Activated gamma-delta T cell treated with anti-CD3 and anti-CD28 coated beads, Interleukin-2, amount 50 U/mL, for 16 hours (primary cell): ENCODE measurements at places on chromosomes 11 and 22.

- no peak for DNase-seq
Measured at GRCh38 chr11:120908461-120909181, 115.3 kb upstream of the TBCEL start.

DNA sequence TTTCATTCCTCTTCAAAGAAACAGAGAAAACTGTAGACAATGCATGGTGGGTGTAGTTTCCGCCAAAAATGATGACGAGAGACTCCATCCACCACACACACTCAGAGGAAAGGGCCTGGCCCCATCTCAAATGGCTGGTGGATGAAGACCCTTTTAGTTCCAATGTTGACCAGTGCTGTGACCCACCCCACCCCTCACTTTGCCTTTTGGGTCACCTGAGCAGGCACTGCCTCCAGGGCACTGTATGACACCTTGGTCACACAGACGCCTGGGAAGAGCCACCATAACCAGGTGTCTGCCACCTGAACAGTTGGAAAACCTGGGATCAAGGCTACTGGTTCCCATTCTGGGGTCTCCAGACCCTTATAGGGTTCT is 121.3 kb downstream of the MPPED1 start:
- no peak for DNase-seq

DNA sequence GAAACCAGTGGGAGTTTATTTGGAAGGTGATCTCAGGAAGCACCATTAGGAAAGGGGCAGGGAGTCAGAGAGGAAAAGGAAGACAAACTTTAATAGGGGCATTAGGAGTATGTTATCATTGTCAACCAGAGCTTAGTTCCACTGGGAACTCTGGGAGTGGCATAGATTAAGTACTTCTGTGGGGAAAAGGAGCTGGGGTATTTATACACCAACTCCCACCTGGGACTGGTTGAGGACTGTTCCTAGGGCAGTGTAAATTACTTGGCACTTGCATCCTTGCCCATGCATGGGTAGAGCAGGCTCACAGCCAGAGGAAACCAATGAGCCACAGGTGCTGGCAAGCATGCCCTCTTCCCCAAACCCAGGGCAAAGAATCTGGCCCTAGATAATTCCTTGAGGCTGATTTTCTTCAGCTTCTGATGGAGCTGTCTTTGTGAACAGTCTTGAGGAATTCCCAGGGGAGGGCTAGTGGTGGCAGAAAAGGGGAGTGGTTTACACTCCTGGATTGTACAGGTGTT is 541.2 kb downstream of the MIAT start:
- DNase-seq = no peak

GRCh38 chr11:65298131-65298535 is 16.5 kb upstream of the CDC42EP2 start:
- no peak for DNase-seq

DNA sequence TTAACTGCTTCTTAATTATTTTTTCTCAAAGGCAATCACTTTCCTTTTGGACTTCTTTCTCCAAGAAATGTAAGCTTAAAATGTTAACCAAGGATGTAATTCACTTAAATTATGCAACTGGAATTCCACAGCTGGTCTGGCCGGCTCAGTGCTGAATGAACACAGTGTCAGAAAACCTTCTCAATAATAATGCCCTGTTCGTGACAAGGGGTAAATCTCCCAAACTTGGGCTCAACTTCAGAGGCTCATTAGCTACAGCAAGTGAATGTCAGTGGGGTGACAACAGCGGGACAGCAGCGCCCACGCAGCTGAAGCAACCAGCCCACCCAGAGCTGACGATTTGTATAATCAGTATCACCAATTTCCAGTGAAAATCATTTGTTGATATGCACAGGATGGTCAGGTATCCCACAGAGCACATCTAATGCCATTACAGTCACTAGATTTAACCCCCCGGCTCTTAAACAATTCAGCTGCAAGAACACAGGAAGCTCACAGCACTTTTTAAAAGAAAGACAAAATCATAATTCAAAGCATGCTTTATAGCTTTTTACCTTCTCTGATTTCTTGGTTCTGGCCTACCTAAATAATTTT is 704.8 kb downstream of the DLG2 start:
- no peak for DNase-seq

DNA sequence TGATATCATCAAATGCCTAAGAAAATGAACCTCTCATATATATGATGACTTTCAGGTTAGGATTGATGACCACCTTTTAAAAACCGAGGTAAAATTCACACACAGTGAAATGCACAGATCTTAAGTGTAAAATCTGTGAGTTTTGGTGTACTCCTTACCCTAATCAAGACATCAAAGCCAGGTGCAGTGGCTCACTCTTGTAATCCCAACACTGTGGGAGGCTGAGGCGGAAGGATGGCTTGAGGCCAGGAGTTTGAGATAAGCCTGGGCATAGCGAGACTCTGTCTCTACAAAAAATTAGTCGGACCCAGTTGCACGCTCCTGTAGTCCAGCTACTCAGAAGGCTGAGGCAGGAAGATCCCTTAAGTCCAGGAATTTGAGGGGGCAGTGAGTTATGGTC is 140.4 kb downstream of the UVRAG start:
- no peak for DNase-seq

GRCh38 chr11:94907226-94907625 is 66.1 kb downstream of the CWC15 start:
- DNase-seq = no peak

DNA sequence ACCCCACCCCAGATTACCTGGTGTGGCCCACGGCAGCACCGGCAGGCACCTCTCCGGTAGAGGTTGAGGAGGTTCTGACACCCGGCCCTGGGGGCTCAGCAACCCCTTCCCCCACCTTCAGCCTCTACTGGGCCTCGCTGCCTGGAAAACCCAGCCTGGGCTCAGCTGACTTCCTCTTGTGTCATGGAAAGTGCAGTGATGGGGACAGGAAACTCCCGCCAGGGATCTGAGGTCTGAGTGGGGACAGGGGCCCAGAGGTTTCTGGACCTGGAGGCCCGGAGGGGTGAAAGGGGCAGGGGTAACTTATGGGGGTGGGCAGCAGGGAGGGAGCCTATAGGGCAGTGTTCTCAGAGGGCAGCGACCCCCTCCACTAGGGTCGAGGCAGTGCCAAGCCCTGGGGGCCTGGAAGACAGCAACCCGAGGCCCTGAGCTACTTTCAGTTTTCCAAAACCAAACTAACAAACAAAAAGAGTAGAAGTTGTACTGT is 10.0 kb upstream of the CD5 start:
- no peak for DNase-seq

DNA sequence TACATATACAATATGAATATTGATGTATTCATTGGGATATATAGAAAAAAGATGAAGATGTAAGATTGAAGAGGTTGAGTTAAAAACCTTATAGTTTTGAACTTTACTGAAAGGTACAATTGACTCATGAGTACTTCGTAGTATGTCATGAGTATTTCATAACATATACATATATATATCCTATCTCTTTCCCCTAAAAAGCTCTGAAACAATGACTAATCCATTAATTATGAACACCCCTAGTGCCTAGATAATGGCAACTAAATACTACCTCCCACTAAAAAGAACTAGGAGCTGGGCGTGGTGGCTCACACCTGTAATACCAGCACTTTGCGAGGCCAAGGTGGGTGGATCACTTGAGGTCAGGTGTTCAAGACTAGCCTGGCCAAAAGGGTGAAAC is 31.5 kb downstream of the SLC35F2 start:
- DNase-seq = no peak

DNA sequence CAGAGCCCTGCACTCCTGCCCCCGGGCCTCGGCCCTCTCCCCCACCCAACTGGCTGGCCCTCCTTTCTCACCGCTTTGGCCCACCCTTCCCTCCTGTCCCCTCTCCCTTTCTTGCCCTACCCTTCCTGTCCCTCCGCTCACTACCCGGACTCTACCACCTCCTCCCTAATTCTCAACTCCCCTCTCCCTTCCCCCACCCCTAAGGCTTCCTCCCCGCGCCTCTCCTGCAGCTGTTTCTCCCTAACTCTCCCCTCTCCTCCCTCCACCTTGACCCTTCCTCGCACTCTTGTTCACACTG is 421 bp downstream of the SLC15A3 start:
- no peak for DNase-seq

DNA sequence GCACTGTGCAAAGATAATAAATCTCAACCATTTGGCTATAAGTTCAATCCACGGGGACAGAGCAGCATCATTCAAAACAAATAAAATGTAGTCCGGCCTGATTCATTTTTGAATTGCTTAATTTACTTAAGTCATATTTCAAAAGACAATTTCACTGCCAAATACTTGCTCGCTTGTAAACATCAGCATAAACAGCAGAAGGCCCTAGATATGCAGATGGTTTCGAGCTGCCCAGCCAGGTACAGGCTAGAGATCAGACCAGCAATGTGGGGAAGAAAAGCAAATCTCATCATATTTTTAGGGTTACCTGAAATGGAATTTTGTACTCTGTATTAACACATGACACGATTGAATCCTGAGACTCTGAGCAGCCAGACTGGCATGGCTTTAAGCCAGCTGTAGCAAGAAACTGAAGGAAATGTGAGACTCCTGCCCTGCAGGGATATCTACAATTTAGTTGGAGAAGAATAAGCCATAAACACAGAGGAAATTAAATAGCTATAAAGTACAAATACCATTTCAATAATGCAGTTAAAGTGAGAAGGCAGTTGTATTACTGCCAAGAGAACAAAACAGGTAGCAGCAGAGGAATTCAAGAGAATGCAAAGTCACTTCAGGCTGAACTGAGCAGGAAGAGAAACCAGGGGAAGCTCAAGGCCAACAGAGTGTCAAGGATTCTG is 440.3 kb downstream of the ETS1 start:
- no peak for DNase-seq
